ENCODE measurements at places on chromosomes 5 and 9.

DNA sequence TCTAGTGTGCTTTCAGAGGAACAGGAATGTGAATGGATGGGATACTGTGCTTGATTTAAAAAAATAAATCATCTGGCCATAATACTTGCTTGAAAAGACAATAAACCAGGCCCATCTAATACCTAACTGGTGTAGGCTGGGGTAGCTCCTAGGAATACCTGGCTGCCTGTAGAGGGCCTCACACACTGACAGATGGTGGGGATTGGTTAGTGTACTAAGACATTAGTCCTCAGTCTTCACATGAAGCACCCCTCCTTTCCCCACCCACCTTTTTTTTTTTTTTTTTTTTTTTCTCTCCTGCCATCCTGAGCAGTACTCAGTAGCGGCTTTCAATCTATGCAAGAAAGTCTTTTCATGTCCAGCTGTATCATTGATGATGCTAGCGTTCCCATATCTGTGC lies 130.5 kb downstream of the ADGRV1 start:
- no peak for DNase-seq

DNA sequence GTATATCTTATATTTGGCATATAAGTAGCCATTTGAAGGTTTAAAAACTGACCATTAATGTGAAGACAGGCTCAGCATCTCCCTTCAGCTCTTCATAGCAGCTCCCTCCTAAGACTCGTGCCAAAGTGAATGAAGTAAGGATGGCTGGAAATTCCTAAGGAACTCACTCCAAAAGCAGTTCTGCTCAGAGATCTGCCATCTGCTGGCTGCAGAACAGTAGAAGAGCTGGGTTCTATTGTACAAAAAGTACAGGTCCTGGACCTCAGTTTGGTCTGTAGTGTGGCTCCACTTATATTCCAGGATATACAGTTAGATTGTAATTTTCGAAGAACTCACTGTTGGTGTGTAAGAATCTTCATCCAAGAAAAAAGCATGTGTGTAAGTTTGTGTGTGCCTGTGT lies 104.9 kb upstream of the RUSC2 start:
- no peak for DNase-seq

DNA sequence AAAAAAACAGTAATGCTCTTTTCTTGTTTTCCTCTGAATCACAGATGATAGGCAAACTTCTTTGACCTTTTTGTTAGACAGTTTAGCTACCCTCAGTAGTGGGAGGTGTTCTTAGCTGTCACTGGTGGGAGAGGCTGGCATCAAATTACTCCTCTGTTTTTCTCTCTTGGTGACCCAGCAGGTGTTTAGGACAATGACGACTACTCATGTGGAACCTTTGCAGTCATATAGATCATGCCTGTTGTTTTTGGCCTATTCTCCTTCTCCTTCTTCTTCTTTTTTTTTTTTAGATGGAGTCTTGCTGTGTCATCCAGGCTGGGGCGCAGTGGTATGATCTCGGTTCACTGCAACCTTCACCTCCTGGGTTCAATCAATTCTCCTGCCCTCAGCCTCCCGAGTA lies 15.4 kb upstream of the NPR2 start:
- DNase-seq, result no peak

GRCh38 chr5:150126199-150126920 lies 29.3 kb downstream of the PDGFRB start:
- no peak for DNase-seq

DNA sequence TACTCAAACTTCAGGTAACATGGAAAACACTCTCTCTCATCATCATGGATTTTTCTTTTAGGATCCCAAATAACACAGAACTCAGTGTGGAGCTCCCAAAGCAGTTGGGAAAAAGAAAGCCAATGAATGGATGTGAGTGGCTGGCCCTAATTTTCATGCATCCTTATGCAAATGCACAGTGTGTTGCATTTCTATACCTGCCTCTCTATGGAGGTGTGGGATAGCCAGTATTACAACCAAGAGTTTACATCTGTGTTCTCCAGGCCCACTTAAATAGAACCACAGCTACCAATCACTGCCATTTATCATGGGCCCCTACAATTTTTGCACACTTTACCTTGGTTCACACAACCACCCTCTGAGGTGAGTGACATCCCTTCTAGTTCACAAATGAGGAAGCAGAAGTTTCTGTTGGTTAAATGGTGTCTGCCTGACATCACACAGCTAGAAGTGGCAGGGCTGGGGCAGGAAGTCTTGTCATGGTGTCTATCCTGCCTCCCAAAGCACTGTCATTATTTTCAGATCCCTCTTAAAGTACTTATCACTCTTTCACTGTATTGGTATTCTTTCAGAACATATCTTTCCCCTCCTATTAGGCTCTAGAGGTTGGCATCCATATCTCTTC lies 17.3 kb downstream of the MAMDC2 start:
- no peak for DNase-seq

- no peak for DNase-seq
Observed at GRCh38 chr5:139698490-139699146, 50.5 kb downstream of the CXXC5 start.

GRCh38 chr9:13716601-13717321 lies 437.3 kb upstream of the MPDZ start:
- DNase-seq, result no peak

- DNase-seq, result no peak
Observed at GRCh38 chr9:128146591-128147120, 2.6 kb upstream of the LCN2 start.

- no peak for DNase-seq
Observed at GRCh38 chr5:112445626-112446350, 26.7 kb upstream of the EPB41L4A start.

DNA sequence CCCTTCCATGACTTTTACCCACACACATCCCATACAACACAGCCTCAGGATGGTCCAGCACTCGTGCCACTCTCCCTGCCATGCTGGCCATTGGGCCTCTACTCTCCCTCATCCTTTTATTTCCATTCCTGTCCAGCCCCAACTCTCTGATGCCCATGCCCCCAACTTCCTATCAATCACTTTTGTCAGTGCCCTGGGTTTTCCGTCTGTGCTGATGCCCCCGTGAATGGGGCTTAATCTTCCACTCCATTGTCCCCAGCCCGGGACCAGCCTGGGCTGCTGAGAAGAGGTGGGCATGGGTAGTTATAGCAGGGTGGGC lies 12.6 kb upstream of the ACSL6 start:
- no peak for DNase-seq

GRCh38 chr5:39055768-39056398 lies 18.3 kb downstream of the RICTOR start:
- no peak for DNase-seq

- no peak for DNase-seq
Observed at GRCh38 chr5:103582364-103582763, 19.8 kb upstream of the NUDT12 start.

DNA sequence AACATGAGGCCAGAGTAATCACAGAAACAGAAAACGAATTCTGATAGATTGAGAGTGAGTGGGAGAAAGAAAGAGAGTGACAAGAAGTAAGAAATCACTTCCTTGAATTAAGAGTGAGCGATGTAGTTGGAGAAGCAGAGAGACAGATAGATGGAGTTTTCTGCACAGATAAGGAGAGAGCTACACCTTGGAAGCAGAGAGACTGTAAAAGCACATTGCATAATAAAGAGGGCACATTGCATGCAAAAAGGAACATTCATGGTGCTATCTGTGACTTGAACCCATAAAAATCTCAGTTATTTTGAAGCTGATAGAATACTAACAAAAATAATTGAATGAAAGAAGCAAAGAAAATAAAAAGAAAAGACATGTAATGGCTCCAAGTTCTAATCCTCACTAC lies 943.8 kb downstream of the NR2F1-AS1 start:
- DNase-seq, result no peak
